ENCODE measurements at places on chromosomes 6 and 20.

- no peak for DNase-seq
Measured at GRCh38 chr20:41798930-41799502, 180.8 kb upstream of the CHD6 start.

DNA sequence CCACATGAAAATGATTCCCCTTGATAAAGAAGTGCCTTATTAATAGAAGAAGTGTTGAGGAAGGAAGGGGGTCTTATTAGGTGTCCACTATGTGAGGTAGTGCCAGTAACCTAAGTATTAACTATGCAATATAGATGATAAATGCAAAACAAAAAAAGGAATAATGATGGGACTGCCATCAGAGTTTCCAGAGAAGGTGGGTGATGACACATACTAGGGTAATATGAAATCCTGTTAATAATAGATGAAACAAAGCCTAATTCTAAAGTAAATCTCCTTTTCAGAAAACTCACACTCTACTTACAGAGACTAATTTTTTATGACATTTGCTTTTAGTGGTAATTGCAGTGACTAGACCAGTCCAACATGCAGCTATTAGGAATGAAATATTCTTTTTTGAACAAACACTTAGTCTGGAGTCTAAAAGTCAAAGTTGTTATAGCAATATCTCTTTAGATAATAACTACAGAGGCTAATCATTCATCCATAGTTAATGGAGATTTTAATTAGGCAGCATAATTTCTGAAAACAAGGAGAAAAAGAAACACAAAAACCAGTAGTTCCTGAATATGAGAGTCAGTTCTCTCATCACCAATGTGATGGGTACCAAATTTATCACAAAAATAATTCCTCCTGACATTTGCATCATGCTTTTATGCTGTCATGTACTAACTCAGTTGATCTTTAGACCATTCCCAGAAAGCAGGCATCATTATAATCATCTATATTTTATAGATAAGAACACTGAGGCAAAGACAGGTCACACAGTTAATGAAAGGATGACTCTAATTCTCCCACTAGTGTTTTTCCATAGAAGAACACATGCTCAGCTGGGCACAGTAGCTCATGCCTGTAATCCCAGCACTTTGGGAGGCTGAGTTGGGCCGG, 208.8 kb upstream of the ARG1 start:
- DNase-seq, result no peak

GRCh38 chr6:125138083-125138482, 15.5 kb upstream of the TPD52L1 start:
- no peak for DNase-seq

DNA sequence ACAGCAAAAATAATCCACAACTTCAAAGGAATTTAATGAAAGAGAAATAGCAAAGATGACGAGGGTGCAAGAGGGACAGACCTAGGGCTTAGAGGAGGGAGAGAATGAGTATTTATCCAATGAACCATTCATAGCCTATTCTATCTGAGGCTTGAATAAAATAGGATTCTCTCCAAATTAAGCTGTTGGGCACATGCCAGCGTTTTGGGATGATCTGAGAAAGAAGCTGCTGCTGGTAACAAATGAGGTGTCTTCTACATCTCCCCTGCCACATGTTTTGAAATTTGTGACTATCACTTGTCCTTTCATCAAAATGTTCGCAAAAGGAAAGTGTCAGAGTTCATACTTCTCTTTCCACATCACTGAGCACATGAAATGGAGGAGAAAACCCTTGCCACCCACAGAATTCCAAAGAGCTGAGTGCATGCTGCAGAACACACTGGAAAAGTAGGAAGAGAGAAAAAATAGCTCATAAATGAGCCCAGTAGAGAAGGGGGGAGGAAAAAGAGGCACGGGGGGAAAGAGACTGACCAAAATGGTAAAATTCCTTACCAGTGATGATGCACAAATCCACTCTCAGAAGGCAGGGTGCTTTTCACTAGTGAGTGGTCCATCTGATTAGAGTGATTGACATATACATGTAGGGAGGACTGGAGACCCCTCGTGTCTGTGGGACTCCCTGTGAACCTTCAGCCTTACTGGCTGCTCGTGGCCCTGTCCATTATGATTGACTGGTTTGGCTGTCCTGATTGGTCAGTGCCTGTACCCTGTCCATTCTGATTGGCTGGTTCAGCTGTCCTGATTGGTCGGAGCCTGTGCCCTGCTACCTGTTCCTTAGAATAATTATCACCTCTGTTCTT, 180.5 kb downstream of the OGFRL1 start:
- DNase-seq, result no peak

DNA sequence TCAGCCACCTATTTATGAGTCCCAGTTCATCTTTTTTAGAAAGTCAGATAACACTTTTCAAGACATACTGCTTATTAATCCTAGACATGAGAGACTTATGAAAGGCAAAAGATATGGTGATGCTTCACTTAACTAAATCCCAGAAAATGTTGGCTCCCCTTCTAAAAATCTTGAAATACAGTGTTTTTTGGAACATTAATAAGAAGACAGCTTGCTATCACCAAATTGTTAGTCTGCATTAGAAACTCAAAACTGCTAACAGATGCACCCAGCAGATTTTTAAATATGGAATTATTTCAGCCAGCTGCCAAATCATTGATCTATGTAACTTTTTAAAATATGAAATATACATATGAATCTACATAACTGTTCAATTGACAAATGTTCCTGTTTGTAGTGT, 108.6 kb upstream of the TIAM2 start:
- no peak for DNase-seq

DNA sequence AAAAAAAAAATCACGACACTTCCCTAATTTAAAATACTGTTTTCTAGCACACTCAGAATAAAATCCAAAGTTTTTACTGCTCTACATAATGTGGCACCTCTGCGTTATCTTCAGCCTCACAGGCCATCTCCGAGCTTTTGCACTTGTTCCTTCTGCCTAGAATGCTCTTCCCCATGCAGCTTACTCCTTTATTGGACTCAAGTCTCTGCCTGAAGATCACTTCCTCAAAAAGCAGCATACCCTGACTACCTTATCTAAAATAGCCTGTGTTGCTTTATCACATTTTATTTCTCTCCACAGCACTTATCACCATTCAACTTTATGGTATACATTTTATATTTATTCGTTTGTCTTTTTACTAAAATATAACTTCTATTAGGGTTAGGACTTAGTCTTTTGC, 2.3 kb downstream of the ZNF322 start:
- no peak for DNase-seq

DNA sequence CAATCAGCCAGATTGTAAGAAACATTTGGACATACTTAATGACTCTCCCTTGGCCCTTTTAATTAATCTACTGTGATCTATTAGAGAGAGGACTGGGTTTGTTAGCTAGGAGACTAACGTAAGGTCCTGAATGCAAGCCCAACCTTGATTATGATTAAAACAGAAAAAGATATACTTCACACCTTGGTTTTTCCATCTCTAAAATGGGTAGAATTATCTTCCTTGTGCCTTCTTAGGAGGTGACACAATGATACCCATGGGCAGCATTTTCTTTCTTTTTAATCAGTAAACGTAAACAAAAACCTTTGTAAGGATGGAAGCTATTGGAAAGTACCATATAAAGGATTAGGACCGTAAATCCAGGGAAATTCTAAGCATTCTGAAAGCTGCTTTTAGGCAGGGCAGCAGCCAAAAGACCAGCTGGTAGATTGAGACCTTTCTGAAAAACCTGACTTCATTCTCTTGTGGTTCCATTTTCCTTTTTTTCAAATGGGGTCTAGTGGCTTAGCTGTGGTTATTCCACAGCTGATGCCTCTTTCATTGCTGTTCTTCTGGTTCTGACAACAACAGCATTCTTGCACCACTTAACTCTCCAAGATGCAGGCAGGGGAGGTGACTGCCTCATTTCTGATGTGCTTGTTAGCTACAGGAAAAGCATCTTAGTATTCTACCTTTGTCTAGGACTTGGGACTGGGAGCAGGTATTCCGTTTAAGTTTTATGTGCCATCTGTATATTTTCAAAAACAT, 27.4 kb downstream of the RREB1 start:
- DNase-seq, result no peak

- no peak for DNase-seq
Measured at GRCh38 chr20:51487565-51488268, 54.8 kb downstream of the NFATC2 start.

DNA sequence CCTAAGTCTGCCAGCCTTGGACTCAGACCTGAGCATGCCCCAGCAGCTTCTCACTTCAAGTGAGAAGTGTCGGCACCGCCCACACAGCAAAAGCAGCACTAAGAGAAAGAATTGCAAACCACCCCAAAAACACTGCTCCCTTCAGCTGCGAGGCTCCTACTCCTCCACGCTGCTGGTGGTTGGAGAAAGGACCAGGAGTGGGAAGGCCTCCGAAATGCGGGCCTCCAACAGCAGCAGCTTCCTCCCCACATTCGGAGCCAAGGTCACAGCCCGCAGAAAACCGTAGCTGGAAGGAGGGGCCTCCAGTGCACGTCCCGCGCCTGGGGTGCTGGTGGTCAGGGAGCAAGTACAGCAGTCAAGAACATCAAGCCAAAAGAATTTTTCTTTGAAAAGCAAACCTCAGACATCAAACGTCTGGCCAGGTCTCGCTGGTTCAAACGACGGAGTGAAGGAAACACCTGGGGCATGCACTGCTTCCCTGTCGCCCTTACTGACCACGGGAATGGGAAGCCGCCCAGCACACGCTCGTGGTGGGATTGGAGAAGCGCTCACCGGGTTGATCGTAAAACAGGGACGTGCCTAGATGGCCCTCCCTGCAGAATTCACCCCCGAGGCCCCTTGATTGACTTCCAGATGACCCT, 185.6 kb upstream of the CST7 start:
- no peak for DNase-seq

- DNase-seq, result no peak
Measured at GRCh38 chr6:53042112-53042511, 23.1 kb upstream of the FBXO9 start.

GRCh38 chr6:41694815-41695526, 40.4 kb downstream of the TFEB start:
- DNase-seq, result no peak

DNA sequence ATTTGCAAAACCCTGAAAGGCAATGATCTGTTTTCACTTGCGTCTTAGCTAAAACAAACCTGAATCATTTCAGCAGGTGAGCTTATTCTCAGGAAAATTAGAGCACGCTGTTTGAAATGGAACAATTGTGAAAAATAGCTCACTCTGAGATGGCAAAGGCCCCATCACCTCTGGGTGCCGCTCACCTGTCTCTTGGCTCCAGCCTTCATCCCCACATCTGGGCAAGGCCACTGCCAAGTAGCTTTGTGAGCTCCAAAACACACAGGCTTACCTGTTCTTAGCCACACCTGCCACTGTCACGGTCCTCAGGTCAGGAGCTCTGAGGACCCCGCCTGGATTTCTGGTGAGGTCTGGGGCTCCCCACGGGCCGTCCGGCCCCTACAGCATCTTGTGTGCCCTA, 66.7 kb downstream of the SMOC2 start:
- no peak for DNase-seq

GRCh38 chr20:44780226-44780625, 30.1 kb downstream of the RIMS4 start:
- no peak for DNase-seq

DNA sequence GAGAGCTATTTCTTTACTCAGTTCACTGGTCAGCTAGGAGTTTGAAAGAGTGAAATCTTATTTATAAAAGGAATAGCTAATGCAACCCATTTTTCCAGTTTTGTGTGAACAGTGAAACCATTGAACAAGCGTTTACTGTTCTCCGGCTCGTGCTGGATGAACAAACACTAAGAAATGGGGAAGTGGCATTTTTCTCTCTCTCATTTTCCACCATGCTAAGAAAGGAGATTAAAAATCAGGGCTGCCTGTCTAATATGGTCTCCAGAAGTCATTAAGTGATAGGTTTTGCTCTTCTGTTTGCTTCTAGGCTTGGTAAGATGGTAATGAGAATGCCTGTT, 774 bp upstream of the SFT2D1 start:
- no peak for DNase-seq

GRCh38 chr6:52135217-52135616, 47.8 kb upstream of the PKHD1 start:
- DNase-seq, result no peak

GRCh38 chr6:41288030-41288753, 1.7 kb upstream of the TREM1 start:
- DNase-seq, result no peak

DNA sequence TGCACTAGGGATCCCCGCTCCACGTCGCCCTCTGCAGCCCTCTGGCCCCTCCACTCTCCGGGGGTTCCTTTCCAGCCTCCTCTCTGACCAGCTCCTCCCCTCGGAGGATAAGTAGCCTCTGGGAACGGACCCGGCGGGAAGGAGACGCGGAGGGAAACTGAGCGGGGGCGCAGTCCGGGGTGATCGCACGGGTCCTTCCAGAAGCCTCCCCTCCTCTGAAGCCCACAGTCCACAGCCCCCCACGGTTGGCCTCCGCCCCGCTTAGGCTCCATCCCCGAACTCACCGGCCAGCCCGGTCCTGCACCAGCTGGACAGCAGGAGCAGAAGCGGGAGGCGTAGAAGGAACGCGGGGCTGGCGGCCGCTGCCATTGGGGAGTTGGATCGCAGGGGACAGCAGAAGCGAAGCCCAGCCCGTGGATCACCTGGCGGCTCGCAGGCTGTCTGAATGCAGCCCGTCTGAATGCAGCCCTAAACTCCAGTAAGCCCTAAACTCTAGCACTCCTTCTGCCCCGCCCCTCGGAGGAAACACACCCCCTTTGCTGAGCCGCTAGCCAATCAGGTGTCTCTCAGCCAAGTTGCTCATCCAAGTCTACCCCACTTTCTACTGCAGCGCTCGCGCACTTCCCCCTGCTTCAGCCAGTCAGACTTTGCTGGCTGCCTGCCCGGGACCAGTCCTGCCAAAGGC, at the start of gene RAET1G:
Gene RAET1G (minus strand): TSS at position 480 of the 685 bp plus-strand sequence. CDS start 111 bp downstream, at position 369.
- peak; percentile 75 for DNase-seq

- DNase-seq, result no peak
Measured at GRCh38 chr6:12767016-12767415, 50.4 kb downstream of the PHACTR1 start.

DNA sequence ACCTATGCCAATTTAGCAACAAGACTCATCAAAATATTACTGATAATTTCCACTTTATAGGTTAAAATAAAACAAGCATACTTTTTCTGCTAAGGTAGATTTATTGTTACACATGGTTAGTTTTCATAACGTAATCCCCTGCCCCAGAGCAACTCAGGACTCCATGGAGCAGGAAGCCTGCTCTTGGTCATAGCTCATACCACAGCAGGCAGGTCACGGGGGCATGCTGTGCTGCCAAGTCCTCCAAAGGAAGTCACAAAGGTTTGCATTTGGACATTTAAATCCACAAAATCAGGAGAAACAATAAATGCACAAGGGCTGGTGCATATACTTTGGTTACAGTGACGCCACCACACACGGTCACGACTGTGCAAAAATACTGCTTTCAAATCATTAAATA, 12.5 kb downstream of the GZF1 start:
- no peak for DNase-seq

DNA sequence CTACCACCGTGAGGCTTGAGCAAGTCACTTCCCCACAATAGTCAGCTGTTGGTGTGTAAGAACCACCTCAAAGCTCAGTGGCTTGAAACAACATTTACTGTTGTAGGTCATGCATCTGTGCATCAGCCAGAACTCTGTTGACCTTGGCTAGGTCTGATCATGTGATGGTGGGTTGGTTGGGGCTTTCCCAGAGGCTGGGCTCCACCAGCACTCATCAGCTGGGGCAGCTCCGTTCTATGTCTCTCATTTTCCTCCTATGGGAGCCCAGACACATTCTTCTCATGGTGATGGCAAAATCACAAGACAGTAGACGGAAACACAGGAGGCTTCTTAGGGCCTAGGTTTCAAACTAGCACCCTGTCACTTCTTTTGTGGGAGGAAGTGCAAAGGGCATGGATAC, 42.8 kb upstream of the PSMF1 start:
- DNase-seq, result no peak

All from T follicular helper cell (primary cell).